GM04503 (cell line): ENCODE measurements at places on chromosomes 4 and X.

DNA sequence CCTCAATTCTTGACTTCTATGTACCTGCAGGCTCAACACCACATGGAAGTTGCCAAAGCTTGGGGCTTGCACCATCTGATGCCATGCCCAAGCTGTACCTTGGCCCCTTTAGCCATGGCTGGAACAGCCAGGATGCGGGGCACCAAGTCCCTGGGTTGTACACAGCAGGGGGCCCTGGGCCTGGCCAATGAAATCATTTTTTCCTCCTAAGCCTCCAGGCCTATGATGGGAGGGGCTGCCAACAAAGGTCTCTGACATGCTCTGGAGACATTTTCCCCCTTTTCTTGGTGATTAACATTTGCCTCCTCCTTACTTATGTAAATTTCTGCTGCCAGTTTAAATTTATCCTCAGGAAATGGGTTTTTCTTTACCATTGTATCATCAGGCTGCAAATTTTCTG, 1428.1 kb downstream of the C4orf33 start:
- DNase-seq, result no peak

- DNase-seq, result no peak
Observed at GRCh38 chr4:24160358-24160757, 270.5 kb upstream of the PPARGC1A start.

GRCh38 chr4:169439244-169439643, 168.5 kb upstream of the SH3RF1 start:
- no peak for DNase-seq

DNA sequence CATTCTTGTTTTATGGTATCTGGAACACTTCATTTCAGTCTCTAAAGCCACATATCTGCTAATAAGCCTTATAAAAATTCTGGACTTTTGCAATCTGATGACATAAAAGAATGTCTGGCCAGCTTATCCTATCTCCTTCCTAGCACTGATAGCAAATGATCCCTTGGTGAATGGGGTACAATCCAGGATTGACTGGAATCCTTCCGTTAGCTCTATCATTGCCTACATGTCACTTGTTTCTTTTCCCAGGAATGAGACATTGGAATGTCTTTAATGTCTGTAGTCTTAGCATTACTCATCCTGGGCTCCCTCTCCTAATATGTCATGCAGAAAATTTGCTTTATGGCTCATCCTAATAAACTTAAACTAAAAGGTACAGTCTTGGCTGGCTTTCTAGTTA, 14.8 kb upstream of the PABPC4L start:
- DNase-seq, result peak; percentile 72

DNA sequence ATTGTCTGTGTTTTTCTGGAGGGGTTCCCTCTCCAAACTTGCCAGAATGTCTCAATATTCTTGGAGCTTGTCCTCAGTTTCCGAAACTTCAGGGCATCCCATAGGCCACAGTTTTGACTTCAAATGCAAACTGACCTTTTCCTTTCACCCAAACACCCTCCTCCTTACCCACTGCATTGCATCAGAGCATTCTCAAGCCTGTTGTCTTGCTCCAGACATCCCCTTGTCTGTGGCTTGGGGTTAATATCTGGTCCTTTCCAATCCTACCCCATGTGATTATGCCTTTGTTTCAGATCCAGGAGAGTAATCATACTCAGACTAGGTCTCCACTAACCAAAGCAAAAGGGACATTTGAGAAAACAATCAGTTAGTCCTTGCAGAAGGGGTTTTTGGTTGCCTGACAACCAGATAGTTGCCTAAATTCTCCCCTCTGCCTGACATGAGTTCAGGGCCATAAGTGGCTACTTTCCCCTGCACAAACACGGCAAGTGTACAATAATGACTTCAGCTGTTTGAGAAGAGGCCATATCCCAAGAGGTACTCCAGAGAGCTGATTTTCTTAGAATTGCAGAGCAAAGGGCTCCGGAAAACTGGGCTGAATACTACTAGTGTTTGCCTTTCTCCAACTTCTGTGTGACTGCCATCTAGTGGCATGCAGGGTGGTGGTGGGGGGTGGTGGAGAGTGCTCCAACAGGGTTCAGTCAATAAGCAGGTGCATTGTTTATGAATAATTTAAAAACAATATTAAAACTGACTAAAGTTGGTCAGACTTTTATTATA, 130.2 kb downstream of the CHRDL1 start:
- DNase-seq, result no peak

- DNase-seq, result no peak
Observed at GRCh38 chrX:152992115-152992514, 1.8 kb downstream of the PNMA5 start.

GRCh38 chrX:22025751-22026150, 6.4 kb upstream of the PHEX start:
- DNase-seq, result no peak

DNA sequence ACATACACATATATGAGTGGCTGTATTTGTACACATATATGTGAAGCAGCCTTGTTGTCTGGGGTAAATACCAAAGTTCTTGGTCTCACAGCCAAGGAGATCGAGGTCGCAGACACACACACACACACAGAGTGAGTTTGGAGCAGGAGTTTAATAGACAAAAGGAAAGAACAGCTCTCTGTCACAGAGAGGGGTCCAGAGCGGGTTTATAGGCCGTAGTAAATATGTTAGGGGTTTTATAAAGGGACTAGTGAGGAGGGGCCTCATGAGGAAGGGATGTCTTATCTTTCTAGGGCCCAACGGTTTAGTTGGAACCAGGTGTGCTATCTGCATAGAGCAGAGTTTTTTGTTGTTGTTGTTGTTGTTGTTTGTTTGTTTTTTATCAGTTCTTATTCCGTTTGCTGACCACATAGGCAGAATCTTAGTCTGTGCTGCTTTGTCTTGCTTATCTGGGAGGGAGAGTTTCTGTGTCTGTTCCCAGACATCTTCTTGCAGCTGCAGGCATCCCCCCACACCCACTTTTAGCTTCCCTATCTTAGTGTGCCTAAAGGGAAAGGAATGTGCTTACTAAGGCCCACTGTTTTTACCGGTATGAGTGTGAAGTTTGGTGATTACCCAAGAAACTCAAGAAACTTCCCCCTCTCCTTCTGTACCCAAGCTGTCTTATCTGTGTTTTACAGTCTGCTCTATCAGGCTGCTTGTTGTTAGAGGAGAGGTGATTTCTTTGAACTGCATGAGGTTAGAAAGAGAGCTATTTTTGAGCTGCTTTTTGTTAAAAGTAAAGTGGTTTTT, 91.9 kb downstream of the TENT5D start:
- no peak for DNase-seq

DNA sequence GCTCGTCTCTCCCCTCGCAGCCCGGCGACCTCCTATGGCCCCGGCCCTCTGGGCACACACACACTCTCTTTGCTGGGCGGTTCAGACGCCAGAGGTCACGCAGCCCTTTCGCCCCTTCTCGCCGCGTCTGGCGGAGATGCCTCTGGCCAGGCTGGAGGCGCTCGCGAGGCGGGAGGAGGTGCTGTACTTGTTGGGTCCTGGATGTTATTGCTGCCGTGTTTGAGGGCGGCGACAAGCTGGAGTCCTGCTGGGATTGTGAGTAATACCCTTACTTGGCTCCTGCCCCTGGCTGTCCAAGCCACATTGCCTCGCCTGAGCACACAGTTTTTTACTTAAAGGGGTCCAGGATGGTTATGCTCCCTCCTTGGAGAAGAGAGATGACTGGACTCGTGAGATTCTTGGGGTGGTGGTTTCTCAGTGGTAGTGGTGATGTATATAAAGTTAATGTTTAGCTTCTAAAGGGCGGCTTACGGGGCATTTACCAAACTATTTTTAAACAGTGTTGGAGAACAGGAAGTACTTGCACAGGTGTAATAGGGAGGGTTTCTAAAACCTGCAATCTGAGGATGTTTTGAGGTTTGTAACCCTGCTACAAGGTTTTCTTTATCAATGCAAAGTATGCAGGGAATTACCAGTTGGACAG, 572 bp downstream of the USP53 start:
- DNase-seq, result peak; percentile 71

DNA sequence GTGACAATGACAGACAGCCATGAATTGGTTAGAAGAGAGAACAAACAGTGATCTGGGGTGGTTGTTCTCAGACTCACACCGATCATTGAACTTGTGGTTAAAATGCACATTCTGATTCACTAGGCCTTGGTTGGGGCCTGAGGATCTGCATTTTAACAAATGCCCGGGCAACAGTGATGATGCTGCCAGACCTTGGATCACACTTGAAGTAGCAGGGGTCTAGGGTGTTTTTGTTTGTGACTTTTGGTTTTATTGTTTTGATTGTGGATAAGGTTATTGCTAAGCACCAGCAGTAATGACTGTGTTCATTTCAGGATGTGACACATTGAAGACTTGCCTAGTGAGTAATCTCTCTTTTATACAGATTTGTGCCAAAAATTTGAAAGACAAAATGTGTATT, 36.5 kb downstream of the TXLNG start:
- DNase-seq, result peak; percentile 79

GRCh38 chr4:68494688-68495087, 47.4 kb downstream of the TMPRSS11E start:
- no peak for DNase-seq

GRCh38 chr4:171378323-171378722, 434.9 kb upstream of the GALNTL6 start:
- no peak for DNase-seq

DNA sequence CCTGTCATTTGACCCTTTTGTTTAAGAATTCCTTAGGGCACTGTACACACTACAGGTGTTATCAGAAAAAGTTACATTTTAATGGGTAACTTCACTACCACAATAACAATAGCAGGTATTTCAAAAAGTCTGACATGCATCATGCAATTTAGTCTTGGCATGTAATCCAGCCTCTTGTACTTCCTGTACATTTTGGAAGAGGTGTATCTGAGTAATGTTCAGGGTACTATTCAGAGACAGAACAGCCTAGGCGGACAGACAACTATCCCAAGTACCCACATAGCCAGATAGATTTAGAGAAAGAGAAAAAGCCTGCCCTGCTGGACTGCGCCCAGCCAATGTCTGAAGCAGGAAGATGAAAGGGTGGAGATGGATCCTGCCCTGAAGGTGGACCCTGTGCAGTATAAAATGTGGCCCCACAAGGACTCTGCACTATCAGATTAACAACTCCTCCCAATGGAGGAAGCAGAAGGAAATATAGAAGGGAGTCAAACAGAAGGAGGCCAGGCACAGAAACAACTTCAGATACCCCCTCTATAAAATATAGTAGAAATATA, 8.5 kb downstream of the UGT2B7 start:
- DNase-seq, result no peak

GRCh38 chr4:98530572-98530971, 127.8 kb downstream of the TSPAN5 start:
- no peak for DNase-seq

DNA sequence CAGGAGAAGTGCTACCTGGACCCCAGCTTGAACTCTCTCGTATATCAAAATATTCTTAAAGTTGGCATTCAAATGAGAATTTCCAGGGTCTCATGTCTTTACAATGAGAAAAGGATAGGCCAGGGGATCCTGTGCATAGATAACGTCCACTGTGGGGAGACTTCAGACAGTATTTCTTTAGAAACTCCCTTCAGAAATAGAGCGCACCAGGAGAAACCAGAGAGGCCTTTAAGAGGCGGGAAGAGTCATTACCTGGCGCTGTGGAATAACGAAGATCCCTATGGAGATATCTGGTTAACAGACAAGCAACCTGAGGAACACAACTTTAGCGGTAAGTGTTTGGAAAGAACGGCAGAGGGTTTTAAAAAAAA, 600 bp downstream of the RADX start:
- DNase-seq, result no peak

DNA sequence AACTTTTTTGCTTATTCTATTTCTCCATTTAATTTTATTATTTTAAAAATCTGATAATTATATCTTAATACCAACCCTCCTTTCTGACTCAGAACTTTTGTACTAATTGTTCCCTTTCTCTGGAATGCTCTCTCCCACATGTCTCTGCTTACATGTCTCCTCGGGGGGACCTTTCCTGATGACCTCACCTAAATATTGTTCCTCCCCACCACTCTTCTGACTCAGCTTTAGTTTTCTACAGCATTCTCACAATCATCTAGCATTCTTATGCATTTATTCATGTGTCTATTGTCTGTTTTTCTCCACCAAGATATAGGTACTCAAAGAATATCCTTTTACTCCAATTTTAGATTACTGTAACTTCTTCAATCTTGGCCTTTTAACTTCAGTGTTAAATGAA, 128.7 kb downstream of the MSL3 start:
- DNase-seq, result no peak

- no peak for DNase-seq
Observed at GRCh38 chr4:106809076-106809475, 227.0 kb downstream of the DKK2 start.
